ENCODE measurements at places on chromosomes 2 and 18. TPM values are rescaled to one million over a fixed set of nuclear protein-coding genes. Genes with fewer than 3 reads are reported as not detected.

DNA sequence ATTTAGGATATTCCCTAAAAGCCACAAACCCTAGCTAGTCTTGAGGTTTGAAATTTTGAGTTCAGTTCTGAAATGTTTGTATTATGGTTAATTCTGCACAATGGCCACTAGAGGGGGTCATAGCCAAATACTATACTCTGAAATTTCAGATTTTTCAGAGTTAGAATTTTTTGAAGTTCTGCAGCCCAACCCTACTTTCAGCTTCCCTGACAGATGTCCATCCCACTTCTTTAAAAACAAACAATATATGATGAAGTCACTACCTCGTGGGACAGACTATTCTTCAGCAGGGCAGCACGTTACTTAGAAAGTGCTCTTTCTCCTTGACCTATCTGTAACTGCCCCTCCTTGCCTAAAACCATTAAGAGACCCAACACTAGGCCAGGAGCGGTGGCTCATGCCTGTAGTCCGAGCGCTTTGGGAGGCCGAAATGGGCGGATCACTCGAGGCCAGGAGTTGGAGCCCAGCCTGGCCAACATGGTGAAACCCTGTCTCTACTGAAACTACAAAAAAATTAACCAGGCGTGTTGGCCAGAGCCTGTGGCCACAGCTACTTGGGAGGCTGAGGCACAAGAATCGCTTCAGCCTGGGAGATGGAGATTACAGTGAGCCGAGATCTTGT, 48.2 kb upstream of the PAPOLG start:
- no peak for DNase-seq

DNA sequence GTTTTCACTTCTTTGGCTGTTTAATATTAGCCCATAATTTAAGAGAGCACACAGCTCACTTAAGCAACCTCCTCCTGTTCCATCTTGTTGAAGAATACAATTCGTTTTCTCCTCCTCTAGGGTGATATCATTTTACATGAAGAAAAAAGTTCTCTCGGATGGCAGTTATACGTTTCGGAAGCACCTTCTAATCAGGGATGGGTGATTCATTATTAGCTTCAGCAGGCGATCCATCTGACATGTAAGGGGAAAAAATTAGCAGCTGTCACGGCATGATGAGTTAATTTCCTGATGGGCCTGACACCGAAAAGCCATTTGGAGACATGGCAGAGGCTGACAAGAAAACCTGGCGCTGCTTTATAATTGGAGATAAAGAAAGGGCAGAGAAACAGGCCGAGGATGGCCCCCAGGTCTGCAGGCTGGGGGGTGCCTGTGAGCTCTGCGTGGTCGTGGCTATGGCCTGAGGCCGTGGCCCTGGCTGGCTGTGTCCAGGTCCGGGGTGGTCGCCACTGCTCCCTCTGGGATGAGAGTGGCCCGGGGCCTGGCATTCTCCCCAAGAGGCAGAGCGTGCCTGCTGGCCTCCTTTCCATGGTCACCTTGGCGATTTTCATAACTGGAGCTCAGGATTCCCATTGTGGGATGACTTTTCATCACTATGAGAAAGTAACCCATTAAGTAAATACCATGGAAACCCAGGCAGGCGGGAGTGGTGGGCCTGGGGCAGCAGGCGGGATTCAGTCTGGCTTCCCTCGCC, 140.1 kb downstream of the PTGR3 start:
- no peak for DNase-seq

- DNase-seq = no peak
Observed at GRCh38 chr2:241797441-241798080, 11.4 kb upstream of the NEU4 start.

GRCh38 chr2:152693033-152693432, 24.2 kb downstream of the PRPF40A start:
- no peak for DNase-seq

GRCh38 chr2:149399934-149400615, 69.7 kb downstream of the LYPD6 start:
- no peak for DNase-seq

GRCh38 chr2:238106339-238106697, 6.2 kb downstream of the ESPNL start:
- no peak for DNase-seq

- DNase-seq = no peak
Observed at GRCh38 chr2:186480991-186481390, 5.1 kb upstream of the ZC3H15 start.

DNA sequence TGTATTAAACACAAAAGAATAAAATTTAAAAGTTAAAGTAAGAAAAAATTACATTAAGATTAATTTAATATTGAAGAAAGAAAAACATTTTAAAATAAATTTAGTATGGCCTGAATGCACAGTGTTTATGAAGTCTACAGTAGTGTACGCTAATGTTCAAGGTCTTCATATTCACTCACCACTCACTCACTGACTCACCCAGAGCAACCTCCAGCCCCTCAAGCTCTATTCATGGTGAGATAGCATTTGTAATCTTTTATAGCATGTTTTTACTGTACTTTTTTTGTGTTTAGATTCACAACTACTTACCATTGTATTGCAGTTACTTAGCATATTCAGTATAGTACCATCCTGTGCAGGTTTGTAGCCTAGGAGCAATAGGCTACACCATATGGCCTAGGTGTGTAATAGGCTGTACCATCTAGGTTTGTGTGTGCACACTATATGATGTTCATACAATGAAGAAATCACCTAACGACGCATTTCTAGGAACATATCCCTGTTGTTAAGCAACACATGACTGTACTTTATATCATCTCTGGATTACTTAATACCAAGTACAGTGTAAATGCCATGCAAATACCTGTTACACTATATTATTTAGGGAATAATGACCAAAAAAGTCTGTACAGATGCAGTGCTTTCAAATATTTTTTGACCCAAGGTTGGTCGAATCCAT, 144.0 kb upstream of the IL1R2 start:
- no peak for DNase-seq

DNA sequence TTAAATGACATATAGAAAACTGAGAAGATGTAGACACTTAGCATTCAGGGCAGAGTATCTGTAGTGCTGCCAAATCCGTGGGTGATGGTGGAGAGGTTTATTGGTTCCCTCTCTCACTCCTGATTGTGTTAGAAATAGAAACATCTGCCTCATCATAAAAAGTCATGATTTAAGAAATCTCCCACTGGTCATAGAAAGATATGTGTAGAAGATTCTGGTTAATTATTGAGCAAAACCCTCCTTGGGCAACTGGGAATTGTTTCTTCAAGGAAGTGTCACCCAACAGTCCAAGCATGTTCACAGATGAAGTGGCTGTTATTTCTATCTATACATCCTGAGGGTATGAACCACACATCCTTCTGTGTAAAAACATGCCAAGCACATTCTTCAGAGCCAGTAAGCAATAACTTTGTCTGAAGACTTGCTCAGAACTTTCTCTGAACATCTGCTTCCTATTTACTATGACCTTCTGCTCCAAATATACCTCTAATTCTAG, 33.6 kb upstream of the CHRNA1 start:
- no peak for DNase-seq

- DNase-seq = no peak
Observed at GRCh38 chr2:229901819-229902218, 20.0 kb downstream of the TRIP12 start.

DNA sequence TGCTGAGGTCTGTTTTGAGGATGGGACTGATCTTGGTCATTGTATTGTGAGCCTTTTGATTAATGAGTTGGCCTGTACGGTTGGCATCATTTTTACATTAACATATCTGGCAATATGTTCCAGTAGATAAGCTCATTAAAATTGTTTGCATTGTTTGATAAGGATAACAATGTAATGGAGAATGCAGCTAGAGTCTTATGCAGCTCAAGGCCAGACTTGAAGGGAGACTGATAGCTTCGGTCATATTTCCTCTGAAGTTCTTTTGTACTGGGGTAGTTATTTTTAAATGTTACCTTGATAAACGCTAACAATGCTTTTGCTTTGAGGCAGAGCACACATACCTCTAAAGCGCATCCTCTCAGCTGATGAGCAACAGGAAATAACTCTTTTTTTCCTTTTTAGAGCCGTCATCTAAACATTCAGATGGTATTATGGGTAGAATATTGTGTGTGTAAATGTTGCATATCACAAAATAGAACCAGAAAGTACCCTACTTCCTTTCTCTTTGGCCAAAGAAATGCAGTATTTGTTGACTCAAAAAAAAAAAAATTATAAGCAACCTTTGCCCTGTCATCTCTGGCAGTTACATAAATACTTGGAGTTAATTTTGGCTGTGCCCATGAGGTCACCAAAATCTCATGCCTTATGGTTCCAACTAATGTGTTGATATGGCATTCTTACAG, 1.3 kb downstream of the MAPRE2 start:
- no peak for DNase-seq

GRCh38 chr2:178731300-178731699, 75.9 kb downstream of the TTN start:
- no peak for DNase-seq

- no peak for DNase-seq
Observed at GRCh38 chr2:24872344-24873115, 47.5 kb downstream of the ADCY3 start.

- DNase-seq = no peak
Observed at GRCh38 chr2:25389161-25389560, 47.4 kb upstream of the DNMT3A start.

- no peak for DNase-seq
Observed at GRCh38 chr18:73768043-73768442, 379.6 kb downstream of the FBXO15 start.

- no peak for DNase-seq
Observed at GRCh38 chr2:122266636-122267035, 511.2 kb downstream of the TSN start.

DNA sequence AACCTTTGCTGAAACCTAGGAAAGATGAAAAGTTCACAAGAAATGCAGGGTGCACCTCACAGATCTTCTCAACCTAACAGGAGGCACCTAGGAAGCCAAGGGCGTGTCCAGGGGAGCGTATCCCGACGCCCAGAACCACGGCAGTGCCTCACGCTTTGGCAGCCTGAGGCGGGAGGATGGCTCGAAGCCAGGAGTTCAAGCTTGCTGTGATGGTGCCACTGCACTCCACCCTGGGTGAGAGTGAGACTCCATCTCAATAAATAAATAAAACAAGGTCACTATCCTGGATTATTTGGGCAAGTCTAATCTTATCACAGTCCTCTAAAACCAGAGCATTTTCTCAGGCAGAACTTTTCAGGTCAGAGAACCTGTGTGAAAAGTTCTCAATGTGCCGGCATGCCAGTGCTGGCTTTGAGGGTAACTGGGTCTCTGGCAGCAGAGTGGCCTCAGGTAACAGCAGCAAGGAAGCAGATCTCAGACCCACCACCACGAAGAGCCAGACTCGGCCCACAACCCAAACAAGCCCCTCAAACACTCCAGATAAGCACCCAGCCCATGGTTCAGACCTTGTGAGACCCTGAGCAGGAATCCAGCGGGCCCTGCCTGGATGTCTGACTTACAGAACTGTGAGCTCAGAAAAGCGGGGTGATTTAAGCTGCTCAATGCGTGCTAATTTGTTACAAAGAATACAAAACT, 11.7 kb downstream of the HSBP1L1 start:
- no peak for DNase-seq

DNA sequence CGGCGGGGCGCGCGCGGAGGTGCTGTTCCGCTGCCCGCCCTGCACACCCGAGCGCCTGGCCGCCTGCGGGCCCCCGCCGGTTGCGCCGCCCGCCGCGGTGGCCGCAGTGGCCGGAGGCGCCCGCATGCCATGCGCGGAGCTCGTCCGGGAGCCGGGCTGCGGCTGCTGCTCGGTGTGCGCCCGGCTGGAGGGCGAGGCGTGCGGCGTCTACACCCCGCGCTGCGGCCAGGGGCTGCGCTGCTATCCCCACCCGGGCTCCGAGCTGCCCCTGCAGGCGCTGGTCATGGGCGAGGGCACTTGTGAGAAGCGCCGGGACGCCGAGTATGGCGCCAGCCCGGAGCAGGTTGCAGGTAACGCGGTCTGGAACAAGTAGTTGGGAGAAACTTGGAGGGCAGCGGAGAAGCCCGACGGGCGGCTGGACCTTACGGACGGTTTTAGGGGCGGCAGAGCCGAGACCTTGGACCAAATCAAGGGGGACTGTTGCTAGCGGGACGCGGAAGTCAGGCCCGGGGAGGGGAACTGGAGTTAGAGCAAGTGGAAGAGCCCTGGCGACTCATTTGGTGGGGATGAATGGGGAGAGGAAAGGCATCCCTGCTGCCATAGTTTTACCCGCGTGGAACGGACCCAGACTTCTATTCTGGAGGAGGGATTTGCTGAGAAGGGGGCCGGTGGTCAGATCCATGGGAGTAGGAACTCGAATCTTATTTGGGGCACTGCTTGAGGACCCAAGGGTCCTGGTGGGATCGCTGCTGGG, 573 bp downstream of the IGFBP2 start:
- no peak for DNase-seq

DNA sequence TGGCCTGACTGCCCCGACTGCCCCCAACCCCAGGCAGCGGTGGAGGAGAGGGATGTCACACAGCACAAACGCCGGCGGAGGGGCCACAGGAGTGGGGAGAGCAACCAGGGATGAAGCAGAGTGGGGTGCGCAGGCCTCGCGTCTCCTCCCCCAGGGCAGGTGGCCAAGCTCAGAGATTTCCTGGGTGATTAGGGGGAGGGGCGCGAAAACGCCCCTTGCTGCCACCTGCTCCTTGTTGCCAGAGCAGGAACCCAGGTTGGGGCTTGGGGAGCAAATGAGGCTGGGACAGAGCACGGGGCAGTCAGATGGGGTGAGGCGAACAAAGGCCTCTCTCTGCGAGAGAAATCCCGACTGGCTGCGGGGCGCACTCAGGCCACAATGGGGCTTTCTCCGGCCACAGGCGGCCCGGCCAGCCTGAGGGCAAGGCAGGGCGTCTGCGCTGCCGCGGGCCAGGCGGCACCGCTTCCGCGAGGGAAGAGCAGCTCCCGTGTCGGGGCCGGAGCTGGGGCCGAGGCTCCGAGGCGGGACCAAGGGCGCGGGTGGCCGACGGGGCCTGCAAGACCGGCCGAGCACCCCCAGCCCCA, 11.5 kb downstream of the TEX44 start:
- DNase-seq = no peak

DNA sequence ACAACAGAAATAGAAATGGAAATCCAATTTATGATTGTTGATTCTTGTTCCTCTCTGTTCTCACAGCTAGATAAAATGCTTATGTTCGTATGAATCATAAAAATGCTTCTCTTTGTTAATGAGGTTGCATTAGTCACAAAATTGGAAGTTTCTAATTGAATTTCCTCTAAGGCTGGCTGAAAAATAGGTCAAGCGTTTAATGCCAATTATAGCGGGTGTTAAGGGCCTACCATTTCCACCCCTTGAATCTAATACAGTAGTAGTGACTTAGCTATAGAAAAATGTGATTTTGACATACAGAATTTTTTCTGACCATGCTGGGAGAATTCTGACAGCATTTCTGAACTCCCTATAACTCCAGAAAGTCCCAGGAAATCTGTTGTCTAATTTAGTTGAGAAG, 107.1 kb downstream of the TTN start:
- DNase-seq = no peak

GRCh38 chr2:110106642-110107041, 9.0 kb downstream of the MALL start:
- DNase-seq = no peak

The UGT1A4 gene
- not detected for total RNA-seq

The CD8A gene
- total RNA-seq = 2.4 TPM

The EGR4 gene
- not detected for total RNA-seq

The GREB1 gene
- 2.9 TPM for total RNA-seq

The GREB1L gene
- total RNA-seq = 22.5 TPM

The SPIRE1 gene
- total RNA-seq = 23.9 TPM

The KCNF1 gene
- total RNA-seq = not detected

The LYG1 gene
- total RNA-seq = not detected

The DQX1 gene
- not detected for total RNA-seq

The IMP4 gene
- total RNA-seq = 144 TPM

The RAD51AP2 gene
- total RNA-seq = not detected

The NCK2 gene
- 39.5 TPM for total RNA-seq

The GGCX gene
- total RNA-seq = 44.1 TPM

The SIX2 gene
- 26.3 TPM for total RNA-seq

The HOXD13 gene
- not detected for total RNA-seq

The GPBAR1 gene
- 44.3 TPM for total RNA-seq

The NR4A2 gene
- total RNA-seq = 6.0 TPM
